ENCODE measurements at places on chromosomes 12 and 14. TPM values are rescaled to one million over a fixed set of nuclear protein-coding genes. Genes with fewer than 3 reads are reported as not detected.

The NKX2-1 gene
- total RNA-seq, result not detected

The PPM1H gene
- total RNA-seq, result 0.85 TPM

The SLC25A47 gene
- total RNA-seq, result not detected

The POLR3B gene
- total RNA-seq, result 0.21 TPM

The PTPRR gene
- not detected for total RNA-seq

The SOS2 gene
- 7.3 TPM for total RNA-seq

The RERGL gene
- total RNA-seq, result 26.7 TPM
